Esophagus squamous epithelium (tissue), 5 donors: ENCODE measurements at places on chromosomes 7 and 10.

DNA sequence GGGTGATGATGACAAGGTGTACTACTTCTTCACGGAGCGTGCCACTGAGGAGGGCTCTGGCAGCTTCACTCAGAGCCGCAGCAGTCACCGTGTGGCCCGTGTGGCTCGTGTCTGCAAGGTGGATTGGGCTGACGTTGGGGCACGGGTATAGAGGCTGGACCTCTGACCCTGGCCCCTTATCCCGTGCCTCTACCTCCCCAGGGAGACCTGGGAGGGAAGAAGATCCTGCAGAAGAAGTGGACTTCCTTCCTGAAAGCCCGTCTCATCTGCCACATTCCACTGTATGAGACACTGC, 8.4 kb downstream of the MRPL43 start:
- no peak for DNase-seq

GRCh38 chr7:130008941-130009847, 42.0 kb downstream of the ZC3HC1 start:
- no peak for DNase-seq

- DNase-seq: no peak
Measured at GRCh38 chr7:150449206-150449952, 1.1 kb upstream of the GIMAP8 start.

DNA sequence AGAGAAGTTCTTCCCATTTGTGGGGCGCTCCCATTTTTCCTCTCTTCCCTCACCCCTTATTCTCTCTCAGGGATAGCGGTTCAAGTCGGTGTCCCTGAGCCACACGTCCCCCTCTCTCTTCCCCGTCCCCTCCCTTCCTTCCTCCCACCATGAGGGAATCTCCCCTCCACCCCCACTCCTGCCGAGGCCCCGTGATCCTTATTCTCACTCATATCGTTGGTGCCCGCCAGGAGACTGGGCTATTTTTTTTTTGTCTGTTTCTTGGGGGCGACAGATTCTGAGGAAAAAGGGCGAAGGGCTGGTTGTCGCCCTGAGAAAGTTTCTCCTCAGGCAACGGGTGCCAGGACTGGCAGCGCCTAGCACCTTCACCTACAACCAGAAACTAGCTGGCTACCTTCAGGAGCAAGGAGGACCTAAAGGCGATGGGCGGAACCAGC, 723 bp downstream of the ZCWPW1 start:
- no peak for DNase-seq

DNA sequence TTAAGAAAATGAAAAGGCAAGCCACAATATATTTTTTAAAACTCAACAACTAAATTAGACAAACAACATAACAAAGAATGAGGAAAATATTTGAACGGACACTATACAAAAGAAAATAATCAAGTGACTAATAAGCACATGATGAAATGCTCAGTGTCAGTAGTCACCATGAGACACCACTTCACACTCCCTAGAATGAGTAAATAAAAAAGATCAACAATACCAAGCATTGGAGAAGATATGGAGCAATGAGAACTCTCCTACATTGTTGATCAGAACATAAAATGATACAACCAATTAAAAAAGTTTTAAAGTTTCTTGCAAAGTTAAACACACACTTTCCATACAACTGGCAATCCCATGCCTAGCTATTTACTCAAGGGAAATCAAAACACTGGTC, 222.2 kb downstream of the C7orf25 start:
- DNase-seq: no peak

DNA sequence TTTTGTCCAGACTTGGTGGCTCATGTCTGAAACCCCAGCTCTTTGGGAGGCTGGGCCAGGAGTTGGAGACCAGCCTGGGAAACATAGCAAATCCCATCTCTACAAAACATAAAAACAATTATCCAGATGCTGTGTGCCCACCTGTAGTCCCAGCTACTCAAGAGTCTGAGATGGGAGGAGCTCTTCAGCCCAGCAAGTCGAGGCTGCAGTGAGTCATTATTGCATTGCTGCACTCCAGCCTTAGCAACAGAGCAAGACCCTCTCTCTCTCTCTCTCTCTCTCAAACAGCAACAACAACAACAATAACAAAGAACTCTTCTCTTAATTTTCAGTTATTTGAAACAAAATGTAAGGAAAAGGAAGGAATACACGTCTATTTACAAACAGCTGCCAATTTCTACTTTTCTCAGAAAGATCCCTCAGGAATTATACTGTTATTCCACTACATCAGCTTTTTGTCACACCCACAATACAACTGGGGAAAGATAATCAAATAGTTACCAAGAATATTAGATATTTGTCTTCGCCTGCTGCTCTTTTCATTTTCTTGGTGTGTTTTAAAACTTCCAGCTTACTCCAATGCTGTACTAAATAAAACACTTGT, 5.1 kb upstream of the TSPAN12 start:
- DNase-seq: no peak

DNA sequence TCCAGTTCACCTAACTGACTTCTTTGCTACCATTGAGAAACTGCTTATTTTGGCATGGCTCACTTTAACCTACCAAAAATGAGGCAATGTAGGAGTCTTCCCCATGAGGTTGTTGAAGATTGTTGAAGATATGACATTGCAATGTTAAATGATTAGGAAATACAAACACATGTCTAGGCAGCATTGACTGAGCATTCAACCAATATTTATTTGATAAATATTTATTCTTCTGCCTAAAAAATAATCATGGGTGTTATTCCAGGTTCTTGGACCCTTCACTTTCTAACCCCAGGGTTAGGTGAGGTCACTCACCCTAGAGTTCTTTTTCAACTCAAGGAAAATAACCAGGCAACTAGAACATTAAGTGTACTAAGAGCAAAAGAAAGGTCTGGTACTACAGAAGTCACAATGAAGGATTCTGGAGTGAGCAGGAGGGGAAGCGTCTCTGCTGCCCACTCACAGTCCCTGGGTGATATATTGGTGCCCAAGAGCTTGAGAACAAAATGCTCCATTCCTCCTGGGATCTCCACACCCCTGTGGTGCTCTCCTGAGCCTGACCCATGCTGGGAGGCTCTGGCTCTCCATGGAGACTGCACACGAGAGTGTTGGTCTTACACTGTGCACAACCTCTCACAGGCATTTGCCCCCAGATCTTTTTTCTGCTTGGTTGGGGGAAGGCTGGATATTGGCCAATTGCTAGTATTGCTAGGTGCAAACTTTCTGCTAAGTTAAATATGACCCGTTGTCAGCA, 123.4 kb downstream of the SPAG6 start:
- DNase-seq: no peak

- no peak for DNase-seq
Measured at GRCh38 chr7:33674804-33675411, 230.4 kb upstream of the BMPER start.

GRCh38 chr7:137003566-137003965, 135.1 kb downstream of the CHRM2 start:
- DNase-seq: no peak

- DNase-seq: no peak
Measured at GRCh38 chr7:128410451-128410753, 620 bp upstream of the IMPDH1 start.

GRCh38 chr7:111558991-111559390, 3.3 kb downstream of the IMMP2L start:
- DNase-seq: no peak

GRCh38 chr10:83229991-83230390, 909.3 kb upstream of the GHITM start:
- DNase-seq: no peak

- DNase-seq: no peak
Measured at GRCh38 chr10:14329746-14330173, 964 bp downstream of the FRMD4A start.

DNA sequence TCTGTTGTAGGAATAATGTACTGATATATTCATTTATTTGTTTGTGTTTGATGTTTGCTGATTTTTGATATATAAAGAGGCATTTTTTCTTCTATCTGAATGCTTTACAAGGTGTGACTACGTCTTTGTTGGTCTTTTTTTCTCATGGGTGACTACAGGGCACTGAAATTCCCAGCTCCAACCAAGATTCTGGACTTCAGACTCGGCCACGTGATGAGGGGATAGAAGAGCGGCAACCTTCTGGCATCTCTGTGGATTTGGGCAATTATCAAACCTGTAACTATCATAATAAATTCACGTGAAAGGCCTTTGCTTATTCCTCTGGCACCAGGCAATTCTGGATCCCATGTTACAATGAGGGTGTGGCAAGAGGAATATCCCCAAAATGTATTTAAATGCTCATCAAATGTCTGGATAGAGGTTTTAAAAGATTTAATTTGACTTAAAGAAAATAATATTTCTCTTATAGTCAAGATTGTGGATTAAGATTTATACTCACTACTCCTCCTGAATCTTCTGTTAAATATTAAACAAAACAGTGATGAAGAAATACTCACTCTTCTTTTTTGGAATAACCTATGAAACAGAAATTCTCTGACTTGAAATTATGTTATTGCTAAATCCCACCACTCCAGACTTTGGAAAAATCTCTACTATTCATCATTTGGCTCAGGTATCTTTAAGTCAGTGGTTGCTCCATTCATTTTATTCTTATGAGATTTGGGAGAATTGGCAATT, 276.3 kb downstream of the GPR37 start:
- no peak for DNase-seq

GRCh38 chr7:27199849-27200760, at the start of gene HOXA13:
Gene HOXA13 (minus strand): TSS chr7:27200091. CDS start chr7:27200077, 14 bp downstream.
- no peak for DNase-seq

DNA sequence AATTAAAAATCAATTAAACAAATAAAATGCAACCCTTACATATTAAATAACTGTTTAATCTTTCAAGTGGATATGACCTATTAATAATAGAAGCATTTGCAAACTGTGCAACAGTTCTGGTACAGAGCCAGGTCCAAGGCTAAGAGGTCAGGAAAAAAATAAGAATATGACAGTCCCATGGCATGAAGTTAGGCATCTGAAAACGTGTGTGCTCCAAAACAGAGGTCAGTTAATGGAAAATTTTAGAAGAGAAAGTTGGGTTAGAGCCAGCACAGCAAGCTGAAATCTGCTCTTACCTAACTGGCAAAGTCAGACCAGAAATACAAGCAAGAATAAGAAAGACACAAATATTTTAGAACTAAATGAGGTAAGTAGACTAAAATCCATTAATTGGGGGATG, 757.7 kb downstream of the GRM8 start:
- no peak for DNase-seq

GRCh38 chr7:136687693-136688322, 180.6 kb upstream of the CHRM2 start:
- DNase-seq: no peak

DNA sequence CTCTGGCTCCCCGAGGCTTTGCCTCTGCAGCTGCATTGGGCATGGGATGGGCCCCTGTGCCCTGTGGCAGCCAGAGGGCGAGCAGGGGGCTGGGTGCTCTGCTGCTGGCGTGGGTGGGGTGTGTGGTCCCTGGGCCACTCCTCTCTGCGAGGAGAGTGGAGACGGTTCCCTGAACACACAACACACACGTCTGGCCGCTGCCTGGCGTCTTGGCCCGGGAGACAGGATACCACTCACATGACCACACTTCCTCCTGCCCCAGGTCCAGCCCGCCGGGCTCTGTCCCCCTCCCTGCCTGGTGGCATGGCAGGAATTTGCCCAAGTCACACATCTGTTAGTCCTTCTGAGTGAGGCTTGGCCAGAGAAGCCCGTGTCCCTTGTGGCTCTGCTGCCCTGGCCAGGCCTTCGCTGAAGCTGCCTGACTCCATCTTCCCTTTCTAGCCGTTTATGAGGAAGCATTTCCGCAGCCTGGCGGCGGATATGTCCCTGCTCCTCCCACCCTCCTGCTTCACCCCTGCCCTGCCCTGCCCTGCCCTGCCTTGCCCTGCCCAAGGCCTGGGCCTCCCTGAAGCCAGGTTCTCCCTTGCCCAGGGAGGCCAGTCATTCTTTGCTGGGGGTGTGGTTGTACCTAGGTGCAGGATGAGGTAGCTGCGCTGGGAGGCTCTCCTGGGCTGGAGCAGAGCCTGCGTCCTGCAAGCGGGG, 3.0 kb downstream of the BRI3 start:
- DNase-seq: no peak

GRCh38 chr10:3043512-3044368, 23.6 kb upstream of the PFKP start:
- no peak for DNase-seq

DNA sequence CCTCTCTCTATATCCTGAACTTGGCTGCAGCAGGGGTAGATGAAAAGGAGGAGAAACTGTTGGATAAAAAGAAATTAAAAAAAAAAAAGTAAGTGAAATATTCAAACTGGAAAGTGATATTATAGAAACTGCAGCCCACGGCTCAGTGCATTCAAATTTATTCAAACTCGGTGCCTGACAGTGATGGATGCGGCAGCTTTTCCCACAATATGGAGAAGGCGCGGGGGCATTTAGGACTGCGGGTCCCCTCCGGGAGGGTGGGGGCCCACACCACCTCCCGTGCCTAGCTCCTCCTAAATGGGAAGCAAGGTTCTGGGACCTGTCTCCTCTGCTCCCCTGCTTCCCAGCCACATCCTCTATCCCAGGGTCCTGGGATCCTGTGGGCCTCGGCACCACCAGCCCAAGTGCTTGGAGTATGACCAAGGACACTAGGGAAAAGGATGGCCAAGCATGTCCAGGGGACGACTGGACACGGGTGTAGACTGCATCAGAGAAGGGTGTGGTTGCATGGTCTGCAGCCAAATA, 82.4 kb downstream of the HIF1AN start:
- no peak for DNase-seq

DNA sequence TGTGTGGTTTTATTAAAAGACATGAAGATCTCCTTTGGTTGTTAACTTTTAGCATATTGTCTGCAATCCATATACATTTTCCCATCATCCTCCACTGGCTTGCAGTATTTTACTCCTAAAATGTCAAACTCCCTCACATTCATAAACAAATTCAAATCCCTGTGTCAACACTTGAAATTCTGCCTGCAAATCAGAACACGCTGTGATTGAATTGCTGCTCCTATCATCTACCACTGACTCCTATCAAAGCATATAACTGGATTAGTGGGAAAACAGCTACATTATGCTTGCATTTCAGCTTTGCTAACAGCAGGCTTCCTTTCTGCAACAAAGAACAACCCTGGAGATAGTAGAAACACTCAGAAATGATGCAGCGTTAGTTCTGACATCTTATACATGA, 281.8 kb upstream of the HGF start:
- no peak for DNase-seq

- no peak for DNase-seq
Measured at GRCh38 chr10:79344502-79345195, 2.6 kb upstream of the PPIF start.

- no peak for DNase-seq
Measured at GRCh38 chr7:29315122-29315891, 120.7 kb downstream of the CHN2 start.

GRCh38 chr7:22730921-22731654, 4.1 kb downstream of the IL6 start:
- DNase-seq: no peak

DNA sequence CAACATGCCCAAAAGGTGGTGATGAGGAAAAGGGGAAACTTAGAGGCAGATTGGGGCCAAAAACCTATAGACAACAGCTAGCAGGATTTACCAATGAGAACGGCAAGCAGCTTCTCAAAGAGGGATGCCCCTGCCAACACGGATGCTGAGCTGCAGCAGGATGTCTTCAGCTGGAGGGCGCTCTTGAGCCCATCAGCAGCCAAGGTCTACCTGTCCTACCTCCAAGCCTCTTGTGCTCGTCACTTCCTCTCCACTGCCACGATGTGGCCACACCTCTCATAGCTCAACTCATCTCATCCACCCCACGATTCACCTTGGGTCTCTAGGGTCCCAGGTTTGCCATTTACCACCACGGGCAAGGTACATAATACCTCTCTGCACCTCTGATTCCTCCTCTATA, 36.5 kb downstream of the DLG5 start:
- DNase-seq: no peak
